AG09309 (cell line): ENCODE measurements at places on chromosomes 16 and 17.

- DNase-seq = no peak
Observed at GRCh38 chr16:78137782-78138616, 38.5 kb downstream of the WWOX start.

DNA sequence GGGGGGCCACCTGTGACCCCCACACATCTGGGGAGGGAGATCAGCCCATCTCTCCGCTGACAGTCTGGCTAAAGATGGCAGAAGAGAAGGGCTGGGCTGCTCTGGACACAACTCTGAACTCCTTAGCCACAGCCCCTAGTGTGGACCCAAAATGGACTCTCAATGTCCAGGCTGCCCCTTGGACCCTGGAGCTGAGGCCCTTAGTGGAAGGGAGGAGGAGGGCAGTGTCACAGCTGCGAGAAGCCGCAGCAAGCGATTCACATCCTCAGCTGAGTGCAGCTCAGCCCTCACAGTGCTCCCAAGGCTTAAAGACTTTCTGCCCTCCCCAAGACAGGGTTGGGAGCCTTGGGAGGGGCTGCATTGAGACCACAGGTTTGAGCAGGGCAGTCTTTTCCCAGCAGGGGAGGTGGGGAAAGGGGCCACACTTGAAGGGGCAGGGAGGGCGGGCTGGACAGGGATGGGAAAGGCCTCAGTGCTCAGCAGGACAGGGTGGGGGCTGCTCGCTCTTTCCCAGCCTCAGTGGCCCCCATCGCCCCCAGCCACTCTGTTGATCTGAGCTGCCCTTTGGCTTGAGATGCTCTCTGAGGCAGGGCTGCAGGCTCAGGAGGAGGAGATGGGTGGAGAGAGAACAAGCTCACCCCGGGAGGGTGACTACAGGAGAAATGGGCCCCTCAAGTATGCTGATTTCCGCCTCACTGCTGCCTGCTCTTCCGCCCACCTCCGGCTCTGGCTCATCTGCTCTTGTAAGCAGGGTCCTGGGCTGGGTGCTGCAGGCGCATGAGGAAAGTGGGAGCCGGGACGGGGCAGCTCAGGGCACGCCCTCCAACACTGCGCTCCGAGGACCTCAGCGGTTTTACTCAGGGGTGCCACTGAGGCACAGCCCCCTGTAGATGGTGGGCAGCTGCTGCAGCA is 50.9 kb upstream of the MTSS2 start:
- DNase-seq = no peak

DNA sequence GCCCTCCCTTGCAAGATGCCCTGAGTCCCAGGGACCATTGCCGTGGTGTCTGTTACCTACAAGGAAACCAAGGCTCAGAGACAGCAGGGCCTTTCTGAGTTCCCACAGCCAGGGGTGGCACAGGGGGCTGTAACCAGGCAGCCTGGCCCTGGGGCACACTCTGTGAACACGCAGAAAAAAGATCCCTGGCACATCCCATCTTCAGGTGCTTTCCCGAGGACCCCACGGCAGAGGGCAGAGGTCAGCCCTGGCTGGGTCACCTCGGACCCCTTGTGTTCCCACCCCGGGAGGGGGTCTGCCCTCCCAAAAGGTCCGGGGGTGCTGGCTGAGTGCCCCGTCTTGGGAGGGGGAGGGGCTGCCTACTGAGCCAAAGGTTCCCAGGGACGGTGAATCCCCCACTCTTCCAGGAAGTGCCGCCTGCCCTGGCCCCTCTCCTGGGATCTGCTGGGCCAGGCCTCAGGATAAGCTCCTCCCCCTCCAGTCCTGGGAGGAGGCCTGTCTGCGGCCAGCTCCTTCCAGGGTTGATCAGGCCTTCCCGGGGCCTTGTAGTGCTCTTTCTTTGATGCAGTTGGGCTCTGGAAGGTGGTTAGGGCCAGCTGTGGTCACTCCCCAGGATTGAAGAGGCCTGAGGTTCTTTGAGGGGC is 8.1 kb downstream of the GLIS2 start:
- no peak for DNase-seq

DNA sequence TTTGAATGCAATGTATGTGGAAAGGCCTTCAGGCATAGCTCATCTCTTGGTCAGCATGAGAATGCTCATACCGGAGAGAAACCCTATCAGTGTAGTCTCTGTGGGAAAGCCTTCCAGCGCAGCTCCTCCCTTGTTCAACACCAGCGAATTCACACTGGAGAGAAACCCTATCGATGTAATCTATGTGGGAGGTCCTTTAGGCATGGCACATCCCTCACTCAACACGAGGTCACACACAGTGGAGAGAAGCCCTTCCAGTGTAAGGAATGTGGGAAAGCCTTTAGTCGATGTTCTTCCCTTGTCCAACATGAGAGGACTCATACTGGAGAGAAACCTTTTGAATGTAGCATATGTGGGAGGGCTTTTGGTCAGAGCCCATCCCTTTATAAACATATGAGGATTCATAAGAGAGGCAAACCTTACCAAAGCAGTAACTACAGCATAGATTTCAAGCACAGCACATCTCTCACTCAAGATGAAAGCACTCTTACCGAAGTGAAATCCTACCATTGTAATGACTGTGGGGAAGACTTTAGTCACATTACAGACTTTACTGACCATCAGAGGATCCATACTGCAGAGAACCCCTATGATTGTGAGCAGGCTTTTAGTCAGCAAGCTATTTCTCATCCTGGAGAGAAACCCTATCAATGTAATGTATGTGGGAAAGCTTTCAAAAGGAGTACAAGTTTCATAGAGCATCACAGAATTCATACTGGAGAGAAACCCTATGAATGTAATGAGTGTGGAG is 24.7 kb downstream of the ZFP90 start:
- DNase-seq = no peak

DNA sequence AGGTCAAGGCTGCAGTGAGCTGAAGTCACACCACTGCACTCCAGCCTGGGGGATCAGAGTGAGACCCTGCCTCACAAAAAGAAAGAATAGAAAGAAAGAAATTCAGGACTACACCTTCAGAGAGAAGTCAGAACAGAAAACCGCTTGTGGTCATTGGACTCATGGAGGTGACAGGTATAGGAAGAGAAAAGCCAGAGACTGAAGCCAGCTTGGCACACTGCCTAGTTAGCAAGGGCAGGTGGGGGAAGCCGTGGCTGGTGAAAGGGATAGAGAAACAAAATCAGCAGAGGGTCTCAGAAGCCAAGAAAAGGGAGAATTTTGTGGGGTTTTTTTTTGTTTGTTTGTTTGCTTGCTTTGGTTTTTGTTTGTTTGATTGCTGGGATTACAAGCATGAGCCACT is 32.9 kb upstream of the SKAP1 start:
- no peak for DNase-seq

GRCh38 chr16:46789499-46790414 is 41.2 kb downstream of the C16orf87 start:
- no peak for DNase-seq

DNA sequence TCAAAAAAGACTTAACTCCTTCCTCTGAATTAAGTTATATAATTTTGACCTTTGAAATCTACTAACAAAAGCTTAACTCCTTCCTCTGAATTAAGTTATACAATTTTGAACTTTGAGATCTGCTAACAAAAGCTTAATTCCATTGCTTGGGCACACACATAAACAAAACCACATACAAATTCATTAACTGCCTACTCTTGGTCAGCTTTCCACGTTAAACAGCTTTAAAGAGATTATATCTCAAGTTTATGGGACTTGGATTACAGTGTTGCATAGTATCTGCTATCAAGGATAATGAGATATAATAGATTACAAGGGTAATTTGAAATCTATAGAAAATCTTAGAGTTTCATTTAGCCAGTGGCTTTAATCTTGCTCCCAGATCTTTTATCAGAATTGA is 23.5 kb downstream of the COX10 start:
- no peak for DNase-seq

DNA sequence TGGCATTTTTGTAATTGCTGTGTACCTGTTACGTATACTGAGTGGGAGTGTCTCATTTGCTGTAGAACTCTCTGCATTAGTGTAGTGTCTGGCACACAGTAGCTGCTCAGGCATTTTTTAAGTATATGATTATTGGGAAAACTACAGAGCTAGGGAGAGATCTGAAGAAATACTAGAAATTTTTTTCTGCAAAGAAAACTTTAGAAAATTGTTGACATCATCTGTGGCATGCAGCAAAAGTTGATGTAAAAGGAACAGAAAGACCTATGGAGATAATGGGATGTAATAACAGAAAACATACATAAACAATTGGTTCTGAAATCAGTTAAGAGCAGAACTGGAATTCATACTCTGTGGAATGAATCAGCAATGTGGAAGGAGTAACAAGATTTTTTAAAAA is 11.6 kb downstream of the CLTC start:
- no peak for DNase-seq

DNA sequence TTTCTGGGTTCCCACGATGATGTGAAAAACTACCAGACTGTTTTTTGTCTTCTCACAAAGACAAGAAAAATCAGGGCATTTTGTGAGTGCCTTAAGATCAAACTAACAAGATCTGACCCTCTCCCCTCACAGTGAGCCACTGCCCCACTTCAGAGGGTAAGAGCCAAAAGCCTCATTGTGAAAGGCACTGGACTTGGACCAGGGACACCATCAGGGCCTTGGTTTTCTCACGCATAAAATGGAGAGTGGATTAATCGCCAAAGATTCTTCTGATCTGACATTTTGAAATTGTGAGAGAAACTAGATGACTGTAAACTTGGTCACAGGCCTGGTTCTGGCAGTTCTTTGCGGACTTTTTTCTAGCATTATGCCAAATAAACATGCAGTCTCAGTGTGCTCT is 21.0 kb upstream of the ENDOV start:
- no peak for DNase-seq

- DNase-seq = no peak
Observed at GRCh38 chr16:3829631-3830536, 50.6 kb downstream of the CREBBP start.

DNA sequence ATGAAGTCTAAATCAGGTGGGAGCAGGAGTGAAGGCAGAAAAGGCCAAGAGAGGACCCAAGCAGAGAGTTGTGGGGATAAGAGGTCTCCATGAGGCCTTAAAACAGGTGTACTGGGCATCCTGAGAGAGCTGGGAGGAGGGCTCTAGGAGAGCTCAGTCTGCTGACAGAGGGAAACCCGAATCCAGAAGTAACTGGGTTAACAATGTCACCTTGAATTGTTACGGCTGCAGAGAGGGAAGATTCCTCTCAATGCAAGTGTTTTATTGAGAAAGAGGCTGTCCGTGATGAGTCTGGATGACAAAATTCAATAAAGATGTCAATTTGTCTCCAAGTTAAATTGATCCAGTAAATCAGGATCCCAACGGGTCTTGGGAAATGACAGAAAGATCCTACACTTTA is 8.3 kb downstream of the DHRS7C start:
- no peak for DNase-seq

GRCh38 chr17:41360296-41360995 is 9.2 kb downstream of the KRT33B start:
- DNase-seq = peak; percentile 72

- DNase-seq = peak; percentile 60
Observed at GRCh38 chr17:16085066-16085699, 85.6 kb downstream of the TTC19 start.

DNA sequence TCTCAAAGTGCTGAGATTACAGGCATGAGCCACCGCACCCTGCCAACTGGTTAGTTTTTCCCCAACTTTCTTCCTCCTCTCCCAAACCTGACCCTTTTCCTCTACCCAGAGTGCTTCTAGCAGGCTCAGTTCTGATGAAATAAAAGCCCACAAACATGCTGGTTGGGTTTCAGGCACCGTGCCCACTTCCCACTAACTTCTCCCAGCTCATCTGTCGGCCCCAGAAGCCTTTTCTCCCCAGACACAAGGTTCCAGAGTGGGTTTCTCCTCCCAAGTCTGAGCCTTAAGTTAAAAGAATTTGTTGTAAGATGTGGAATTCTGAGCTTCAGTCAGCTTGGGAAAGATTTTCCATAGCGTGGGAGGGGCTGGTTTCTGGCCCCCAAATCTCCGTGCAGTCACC is 11.5 kb upstream of the SCN4A start:
- peak; percentile 51 for DNase-seq

- no peak for DNase-seq
Observed at GRCh38 chr16:68973611-68974120, 130.3 kb downstream of the TANGO6 start.

GRCh38 chr17:2860045-2860444 is 63.8 kb downstream of the RAP1GAP2 start:
- no peak for DNase-seq

- DNase-seq = no peak
Observed at GRCh38 chr17:69997332-69997731, 77.7 kb upstream of the KCNJ16 start.

DNA sequence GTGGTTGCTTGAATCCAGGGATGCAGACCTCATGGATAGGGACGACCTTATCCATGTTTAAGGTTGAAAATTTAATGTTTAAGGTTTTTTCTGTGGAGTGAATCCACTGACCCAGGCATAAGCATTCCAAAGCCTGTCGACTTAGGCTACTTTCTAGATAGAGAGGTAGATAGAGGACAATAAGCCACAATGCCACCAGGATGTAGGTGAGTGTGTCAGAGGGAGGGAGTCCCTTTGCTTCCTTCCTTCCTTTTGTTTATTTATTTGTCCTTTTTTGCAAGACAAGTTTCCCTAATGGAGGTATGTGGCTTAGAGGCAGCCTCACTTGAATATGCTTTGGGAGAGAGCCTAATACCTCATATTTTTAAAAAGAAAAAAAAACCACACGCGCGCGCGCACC is 834.2 kb upstream of the SOX9 start:
- DNase-seq = no peak

DNA sequence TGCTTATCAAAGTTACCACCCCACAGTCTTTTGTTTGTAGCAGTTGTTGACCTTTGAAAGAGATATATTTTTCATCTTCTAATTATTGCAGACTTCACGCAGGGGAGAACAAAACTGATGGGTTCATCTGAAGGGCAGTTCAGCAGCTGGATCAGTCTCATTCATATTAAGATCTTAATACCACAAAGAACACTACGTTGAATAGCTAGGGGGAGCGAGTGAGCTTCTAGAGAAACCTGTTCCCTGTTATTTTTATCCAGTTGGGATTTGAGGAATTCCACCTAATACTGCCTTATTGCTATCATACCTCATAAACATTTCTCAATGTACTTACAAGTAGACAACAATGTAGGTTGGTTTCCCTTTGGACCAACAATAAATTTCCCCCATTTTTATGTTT is 306.1 kb upstream of the KIF2B start:
- DNase-seq = no peak

DNA sequence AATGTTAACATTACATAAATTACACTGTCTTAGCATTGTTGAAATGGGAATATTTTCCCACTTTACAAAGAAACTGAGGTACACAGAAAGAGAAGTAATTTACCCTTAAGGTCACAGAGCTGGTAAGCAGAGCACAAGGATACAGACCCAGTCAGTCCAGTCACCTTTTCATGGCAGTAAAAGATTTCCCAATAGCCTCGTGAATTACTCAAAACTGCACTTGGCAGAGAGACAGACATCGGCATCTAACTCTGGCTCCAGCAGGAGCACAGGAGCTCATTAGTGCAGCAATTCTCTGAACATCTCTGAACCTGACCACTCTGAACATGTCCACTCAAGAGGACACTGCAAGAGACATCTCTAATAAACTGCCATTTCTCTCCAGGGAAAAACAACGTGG is 3.1 kb downstream of the TEX2 start:
- DNase-seq = peak; percentile 50

- no peak for DNase-seq
Observed at GRCh38 chr16:29784901-29785500, 5.5 kb upstream of the KIF22 start.

- DNase-seq = no peak
Observed at GRCh38 chr16:88769617-88770460, 15.2 kb downstream of the PIEZO1 start.

GRCh38 chr17:7016886-7017826 is 4.7 kb downstream of the RNASEK start:
- DNase-seq = no peak

- DNase-seq = peak; percentile 63
Observed at GRCh38 chr17:31067691-31068184, 27.0 kb upstream of the NF1 start.
